Left ventricle myocardium superior (tissue), 1 donor: ENCODE measurements at places on chromosomes 7 and 10. TPM values are rescaled to one million over a fixed set of nuclear protein-coding genes. Genes with fewer than 3 reads are reported as not detected.
A peak's percentile ranks its signal among the peaks of the same experiment; 100 is the strongest.

DNA sequence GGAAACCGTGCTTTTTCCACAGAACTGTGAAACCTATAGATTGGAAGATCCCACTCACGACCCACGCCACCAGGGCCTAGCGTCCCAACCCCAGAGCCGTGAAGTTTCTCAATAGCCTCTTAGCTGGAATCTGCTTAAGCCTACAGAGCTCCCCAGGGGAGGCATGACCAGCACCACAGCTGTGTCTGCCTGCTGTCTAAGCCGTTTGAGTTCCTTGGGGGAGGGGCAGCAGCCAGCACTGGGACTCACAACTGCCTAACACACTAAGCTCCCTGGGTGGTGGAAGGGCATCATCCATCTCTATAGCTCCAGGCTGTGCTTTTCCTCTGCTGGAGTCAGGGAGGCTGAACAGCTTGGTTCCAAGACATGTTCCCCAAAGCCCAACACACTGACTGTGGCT, 26.0 kb upstream of the TMEM140 start:
- DNase-seq: no peak

DNA sequence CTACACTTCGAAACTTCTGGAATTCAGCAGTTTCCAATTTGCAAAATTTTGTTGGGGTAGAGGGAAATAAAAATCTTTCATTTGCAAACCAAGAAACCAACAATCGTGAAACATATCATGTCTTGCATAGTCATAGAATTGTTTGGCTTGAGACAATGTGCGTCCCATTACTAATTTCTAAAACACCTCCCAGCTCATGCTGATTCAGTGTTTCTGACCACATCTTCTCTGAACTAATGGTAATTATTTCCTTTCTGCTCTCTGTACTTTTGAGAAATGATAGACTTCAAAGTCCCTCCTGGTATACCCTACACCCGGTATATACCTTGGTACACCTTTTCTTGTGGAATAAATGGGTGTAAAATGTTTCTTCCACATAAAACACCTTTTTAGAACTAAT, 41.8 kb upstream of the TSPAN13 start:
- DNase-seq: no peak

DNA sequence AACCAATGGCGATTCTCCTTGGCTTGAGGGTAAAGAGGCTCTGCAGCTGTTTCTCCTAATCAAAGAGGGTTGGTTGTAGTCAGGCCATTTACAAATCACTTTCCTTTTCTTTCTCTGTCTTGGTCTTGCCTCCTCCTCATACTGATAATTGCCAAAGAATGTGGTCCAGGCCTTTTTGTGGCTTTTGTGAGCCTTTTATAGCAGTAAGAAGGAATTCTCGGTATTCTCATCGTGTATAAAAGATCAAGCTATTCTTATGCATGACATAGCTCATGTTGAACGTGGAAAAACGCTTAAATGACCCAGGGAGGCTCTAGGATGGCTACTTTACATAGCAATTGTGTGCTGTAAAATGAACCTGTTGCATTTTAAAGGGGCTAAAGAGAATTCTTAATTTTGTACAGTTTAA, 62.6 kb downstream of the RBM20 start:
- DNase-seq: no peak

DNA sequence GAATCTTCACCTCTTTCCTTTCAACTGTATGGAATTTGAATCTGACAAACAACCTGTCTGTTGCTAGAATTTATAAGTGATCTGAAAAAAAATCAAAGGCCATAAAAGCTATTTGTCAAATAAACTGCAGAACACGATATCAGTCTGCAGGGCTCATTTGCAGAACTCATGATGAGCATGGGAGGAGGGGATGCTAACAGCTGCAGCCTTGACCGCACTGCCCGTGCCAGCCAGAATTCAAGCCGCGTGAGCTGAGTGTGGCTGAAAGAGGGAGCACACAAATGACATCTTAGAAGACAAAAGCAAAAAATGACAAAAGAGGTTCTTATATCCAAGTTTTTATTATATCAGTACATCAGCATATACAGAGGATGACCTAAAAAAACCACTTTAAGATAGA, 15.7 kb downstream of the LRRTM3 start:
- DNase-seq: peak; percentile 25

The RBP4 gene
- total RNA-seq: 4.2 TPM

GRCh38 chr10:110919349-110919931, at the start of gene SHOC2:
TSS of gene SHOC2 (plus strand) at chr10:110919604. CDS start at chr10:110964359, 44,755 bp downstream.
- peak; percentile 99 for DNase-seq

DNA sequence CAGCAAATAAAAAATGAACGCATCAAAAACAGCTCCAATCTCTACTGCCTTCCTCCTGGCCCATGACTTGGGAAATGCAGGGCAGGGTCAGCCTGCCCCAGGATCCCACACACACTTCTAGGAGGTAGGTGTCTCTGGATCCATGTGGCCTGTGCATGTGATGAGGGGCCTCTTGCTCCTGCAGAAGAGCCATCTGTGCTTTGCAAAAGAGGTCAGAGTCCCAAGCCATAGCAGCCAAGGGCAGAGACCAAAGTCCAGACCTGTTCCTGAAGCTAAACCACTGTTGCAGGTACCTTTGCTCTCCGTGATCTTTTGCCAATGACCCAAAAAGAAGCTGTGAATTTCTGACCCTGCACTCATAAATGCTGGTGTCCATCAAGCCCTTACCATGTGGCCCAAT, 57.1 kb downstream of the KCNMA1 start:
- no peak for DNase-seq

- no peak for DNase-seq
Observed at GRCh38 chr7:129650056-129650758, 38.7 kb downstream of the NRF1 start.

- DNase-seq: no peak
Observed at GRCh38 chr7:2668401-2668800, 19.6 kb upstream of the AMZ1 start.
